ENCODE measurements at places on chromosomes 3 and 15.

GRCh38 chr3:176055836-176056235, 1141.4 kb downstream of the TBL1XR1 start:
- no peak for DNase-seq

DNA sequence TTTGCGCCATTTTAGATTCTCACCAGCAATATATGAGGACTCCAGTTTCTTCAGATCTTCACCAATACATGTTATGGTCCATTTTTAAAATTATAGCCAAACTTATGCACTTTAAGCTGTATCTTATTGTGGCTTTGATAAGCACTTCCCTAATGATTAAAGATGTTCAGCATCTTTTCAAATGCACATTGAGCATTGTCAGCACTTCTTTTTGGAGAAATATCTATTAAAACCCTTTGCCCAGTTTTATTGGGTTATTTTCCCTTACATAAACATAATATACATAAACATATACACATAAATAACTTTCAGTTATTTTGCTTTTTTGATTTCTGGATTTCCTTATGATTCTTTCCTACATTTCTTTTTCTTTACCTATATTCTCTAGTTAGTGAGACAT, 83.8 kb downstream of the ROBO1 start:
- no peak for DNase-seq

- DNase-seq: no peak
These were observed 148.1 kb upstream of the SLC24A5 start for GRCh38 chr15:47972738-47973137.

- no peak for DNase-seq
These were observed 120.9 kb downstream of the ZMAT3 start for GRCh38 chr3:178950676-178951075.

DNA sequence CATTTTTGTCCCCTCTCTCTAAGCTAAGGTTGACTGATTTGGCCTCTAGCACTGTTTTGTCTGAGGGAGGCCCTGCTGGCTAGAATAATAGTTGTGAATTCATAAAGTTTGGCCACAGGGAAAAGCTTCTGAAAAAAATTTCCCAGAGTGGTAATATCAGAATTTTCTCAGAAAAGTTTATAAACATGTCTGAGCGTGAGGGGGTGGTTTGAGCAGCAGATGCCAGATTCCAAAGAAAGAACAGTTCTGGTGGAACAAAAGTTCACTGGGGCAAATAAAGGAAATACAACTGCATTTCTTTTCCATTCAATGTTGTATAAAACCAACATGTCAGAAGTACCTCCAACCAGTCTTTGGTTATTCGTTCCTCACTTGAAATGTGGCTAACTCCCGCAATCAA, 61.2 kb downstream of the CLDN1 start:
- DNase-seq: no peak

DNA sequence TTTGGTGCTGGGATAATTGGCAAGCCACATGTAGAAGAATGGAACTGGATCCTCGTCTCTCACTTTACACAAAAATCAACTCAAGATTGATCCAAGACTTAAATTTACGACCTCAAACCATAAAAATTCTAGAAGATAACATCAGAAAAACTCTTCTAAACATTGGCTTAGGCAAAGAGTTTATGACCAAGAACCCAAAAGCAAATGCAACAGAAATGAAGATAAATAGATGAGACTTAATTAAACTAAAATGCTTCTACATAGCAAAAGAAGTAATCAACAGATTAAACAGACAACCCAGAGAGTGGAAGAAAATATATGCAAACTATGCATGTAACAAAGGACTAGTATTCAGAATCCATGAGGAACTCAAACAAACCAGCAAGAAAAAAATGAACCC, 80.1 kb downstream of the CLDN1 start:
- DNase-seq: no peak

DNA sequence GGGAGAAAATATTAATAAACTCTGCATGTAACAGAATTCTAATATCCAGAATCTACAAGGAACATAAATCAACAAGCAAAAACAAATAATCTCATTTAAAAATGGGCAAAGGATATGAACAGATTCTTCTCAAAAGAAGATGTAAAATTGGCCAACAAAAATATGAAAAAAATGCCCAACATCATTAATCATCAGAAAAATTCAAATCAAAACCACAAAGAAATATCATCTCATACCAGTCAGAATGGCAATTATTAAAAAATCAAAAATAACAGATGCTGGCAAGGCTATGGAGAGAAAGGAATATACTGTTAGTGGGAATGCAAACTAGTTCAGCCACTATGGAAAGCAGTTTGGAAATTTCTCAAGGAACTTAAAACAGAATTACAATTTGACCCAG, 150.7 kb upstream of the TRIM42 start:
- DNase-seq: no peak

- no peak for DNase-seq
These were observed 64.6 kb upstream of the UBE2E1 start for GRCh38 chr3:23741036-23741706.

- no peak for DNase-seq
These were observed 19.0 kb upstream of the TRAK1 start for GRCh38 chr3:42071904-42072812.

GRCh38 chr15:54322341-54322740, 344.1 kb downstream of the UNC13C start:
- no peak for DNase-seq

DNA sequence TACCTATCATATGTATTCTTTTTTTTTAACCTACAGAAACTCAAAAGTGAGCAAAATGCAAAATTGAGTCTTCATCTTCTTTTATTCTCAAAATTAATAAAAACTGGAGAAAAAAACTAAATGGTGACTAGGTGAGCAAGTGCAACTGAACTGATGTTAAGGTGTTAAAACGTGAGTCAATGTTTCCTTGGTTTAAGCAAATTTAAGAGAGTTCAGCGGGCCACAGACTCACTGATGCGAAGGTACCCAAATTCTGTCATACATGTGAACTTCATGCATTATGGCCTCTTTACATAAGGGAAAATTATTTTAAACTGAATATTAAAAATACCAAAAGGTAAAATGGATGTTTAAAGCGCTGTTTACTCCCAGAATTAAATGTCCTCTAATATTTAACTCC, 206.6 kb downstream of the FOXP1 start:
- DNase-seq: no peak

DNA sequence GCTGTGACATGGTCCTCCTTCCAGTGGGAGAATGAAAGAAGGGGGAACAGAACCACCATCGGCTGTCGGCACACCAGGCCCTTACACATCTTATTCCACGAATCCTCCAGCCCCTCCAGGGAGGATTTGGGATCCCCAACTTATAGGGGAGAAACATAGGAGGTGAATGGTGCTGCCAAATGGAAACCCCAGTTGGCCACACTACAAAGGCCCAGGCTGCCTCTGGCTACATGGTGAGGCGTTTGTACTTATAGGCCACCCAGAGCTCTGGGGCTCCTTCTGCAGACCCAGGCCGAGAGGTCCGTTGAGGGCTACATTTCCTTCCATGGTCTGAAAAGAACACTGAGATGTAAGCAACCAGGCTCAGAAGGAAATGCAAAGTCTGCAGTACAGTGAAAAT, 12.0 kb downstream of the AMOTL2 start:
- no peak for DNase-seq

DNA sequence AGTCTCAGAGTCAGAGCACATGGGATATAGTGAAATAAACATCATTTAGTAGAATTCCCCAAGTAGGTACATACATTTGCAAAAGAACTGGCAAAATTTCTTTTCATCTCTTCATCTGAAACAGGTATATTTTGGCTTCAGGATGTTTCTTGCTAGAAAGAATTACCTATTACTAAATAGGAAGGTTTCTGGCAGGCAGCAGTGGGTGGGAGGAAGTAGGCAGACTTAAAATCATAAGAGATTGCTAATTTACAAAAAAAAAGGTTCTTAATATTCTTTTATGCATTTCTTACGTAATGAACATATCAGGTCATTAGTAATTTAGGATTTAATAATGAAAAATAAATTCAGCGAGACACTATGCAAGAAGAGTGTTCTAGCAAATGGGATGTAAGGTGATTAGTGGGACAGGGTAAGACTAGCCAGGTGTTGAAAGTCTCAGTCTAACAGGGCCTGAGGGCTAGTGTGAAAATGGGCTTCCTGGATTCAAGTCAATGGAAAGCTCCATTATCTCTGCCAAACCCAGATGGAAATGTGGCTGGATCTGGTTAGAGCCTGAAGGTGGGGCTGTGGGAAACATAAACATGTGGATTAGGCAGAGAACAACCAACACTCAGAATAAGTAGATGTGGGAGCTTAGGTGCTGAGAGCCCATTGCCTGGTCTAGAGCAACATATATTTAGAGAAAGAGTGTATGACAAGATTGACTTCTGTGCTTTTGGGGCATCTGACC, 127.4 kb upstream of the FEZF2 start:
- no peak for DNase-seq

DNA sequence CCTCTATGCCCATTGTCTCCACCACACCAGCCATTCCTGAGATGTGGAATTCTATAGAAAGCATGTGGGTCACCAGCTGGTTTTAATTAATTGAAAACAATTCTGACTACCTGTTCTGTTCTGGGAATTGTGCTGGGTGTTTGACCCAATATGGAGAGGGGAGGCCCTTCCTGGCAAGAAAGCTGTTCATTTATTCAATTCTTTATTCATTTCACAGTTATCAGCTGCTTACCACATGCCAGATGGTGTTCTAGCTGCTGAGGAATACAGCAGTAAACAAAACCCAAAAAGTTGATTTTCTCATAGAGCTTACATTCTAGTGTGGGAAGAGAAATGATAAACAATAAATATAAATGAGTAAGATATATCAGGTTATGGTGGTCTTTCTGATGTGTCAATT, 296.1 kb upstream of the RASGRP1 start:
- no peak for DNase-seq

- no peak for DNase-seq
These were observed 93.2 kb downstream of the TP63 start for GRCh38 chr3:189724356-189724755.

- DNase-seq: no peak
These were observed 604.9 kb upstream of the CFAP20DC start for GRCh38 chr3:59654480-59655417.

Data from stimulated activated CD4-positive, alpha-beta T cell treated with anti-CD3 and anti-CD28 coated beads, Interleukin-1b, Interleukin-23, amount 100 ng/mL, for 4 hours (primary cell).